Progenitor cell of endocrine pancreas (in vitro differentiated cells): ENCODE measurements at places on chromosomes 1 and 21.
A peak's percentile ranks its signal among the peaks of the same experiment; 100 is the strongest.

GRCh38 chr1:160777486-160778089 lies 18.4 kb upstream of the LY9 start:
- H3K27me3 ChIP-seq: peaks cover 6% of the 10 kb centered on the region
- peaks cover 19% of the 10 kb centered on the region for H3K4me1 ChIP-seq
- no peaks in the 10 kb centered on the region for H3K36me3 ChIP-seq

- peaks cover 2% of the 10 kb centered on the region for H3K27me3 ChIP-seq
- H3K4me1 ChIP-seq: no peaks in the 10 kb centered on the region
- no peak overlapping the region for H3K27ac ChIP-seq
- no peak for DNase-seq
- peaks cover 7% of the 10 kb centered on the region for H3K36me3 ChIP-seq
These were observed 18.9 kb downstream of the FAAH start for GRCh38 chr1:46412893-46413595.

GRCh38 chr1:35708441-35708921 lies 10.2 kb downstream of the C1orf216 start:
- peaks cover 15% of the 10 kb centered on the region for H3K27me3 ChIP-seq
- H3K4me1 ChIP-seq: peaks cover 12% of the 10 kb centered on the region
- peak overlapping the region; percentile 81 for H3K4me3 ChIP-seq
- DNase-seq: peak; percentile 29
- H3K36me3 ChIP-seq: no peaks in the 10 kb centered on the region

- DNase-seq: no peak
- no peak overlapping the region for H3K27ac ChIP-seq
- peaks cover 18% of the 10 kb centered on the region for H3K4me1 ChIP-seq
- no peaks in the 10 kb centered on the region for H3K36me3 ChIP-seq
- no peak overlapping the region for H3K4me3 ChIP-seq
- H3K27me3 ChIP-seq: peaks cover 39% of the 10 kb centered on the region
These were observed 125.9 kb downstream of the RIPK4 start for GRCh38 chr21:41640748-41641509.

GRCh38 chr1:173507205-173507846 lies 30.2 kb downstream of the PRDX6 start:
- H3K27me3 ChIP-seq: no peaks in the 10 kb centered on the region
- H3K4me3 ChIP-seq: peak overlapping the region; percentile 19
- no peaks in the 10 kb centered on the region for H3K36me3 ChIP-seq
- peak overlapping the region; percentile 92 for H3K27ac ChIP-seq

DNA sequence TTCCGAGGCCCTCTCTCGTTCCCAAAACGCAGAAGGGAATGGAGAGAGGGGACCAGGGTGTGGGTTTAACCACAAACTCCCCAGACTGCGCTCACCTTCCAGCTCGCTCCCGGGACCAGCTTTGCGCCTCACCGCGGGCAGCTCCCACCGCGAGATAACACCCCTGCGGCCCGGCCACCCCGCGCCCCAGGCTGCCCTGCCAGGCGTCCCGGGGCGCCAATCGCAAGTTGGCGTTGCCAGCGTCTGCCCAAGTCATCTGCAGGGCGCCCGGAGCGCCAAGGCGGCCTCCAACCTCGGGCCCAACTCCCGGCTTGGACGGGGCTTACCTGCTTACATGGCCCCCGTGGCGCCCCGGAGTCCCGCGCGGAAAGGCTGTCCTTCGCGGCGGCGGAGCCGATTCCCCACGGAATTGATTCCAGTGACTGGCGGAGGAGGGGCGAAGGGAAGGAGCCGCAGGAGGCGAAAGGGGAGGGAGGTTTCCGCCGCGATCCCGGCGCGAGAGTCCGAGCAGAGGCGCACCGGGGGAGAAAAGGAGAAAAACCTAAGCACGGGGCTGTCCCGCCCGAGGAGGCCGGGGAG lies 456 bp downstream of the PTPN14 start:
- peak; percentile 57 for DNase-seq
- H3K27ac ChIP-seq: peak overlapping the region; percentile 99
- no peaks in the 10 kb centered on the region for H3K36me3 ChIP-seq
- peaks cover 39% of the 10 kb centered on the region for H3K4me1 ChIP-seq
- peak overlapping the region; percentile 84 for H3K4me3 ChIP-seq
- H3K27me3 ChIP-seq: no peaks in the 10 kb centered on the region

GRCh38 chr1:156772728-156773497 lies 5.6 kb downstream of the PRCC start:
- peaks cover 14% of the 10 kb centered on the region for H3K36me3 ChIP-seq
- peak overlapping the region; percentile 5 for H3K4me3 ChIP-seq
- no peaks in the 10 kb centered on the region for H3K27me3 ChIP-seq
- H3K27ac ChIP-seq: peak overlapping the region; percentile 9
- H3K4me1 ChIP-seq: peaks cover 45% of the 10 kb centered on the region

GRCh38 chr21:21039624-21040170 lies 41.5 kb downstream of the NCAM2 start:
- H3K27ac ChIP-seq: no peak overlapping the region

DNA sequence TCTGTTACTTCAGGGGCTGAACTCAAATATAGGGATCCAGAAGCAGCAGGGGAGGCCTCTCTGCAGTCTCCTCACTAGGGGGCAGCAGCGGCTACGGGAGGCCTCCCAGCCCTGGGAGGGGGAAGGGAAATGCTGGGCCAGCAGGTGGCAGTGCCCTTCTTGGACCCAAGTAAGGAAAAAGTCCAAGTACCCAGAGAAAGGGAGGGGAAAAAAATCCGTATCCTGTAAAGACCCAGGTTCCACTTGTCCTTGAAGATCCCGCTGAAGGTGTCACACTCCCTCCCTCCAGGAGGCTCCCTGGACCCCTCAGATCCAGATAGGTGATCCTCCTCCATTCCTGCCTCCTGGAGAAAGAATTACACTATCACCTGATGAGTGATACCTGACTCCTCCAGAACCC lies 14.1 kb upstream of the NUAK2 start:
- peak; percentile 82 for DNase-seq
- H3K4me1 ChIP-seq: no peaks in the 10 kb centered on the region
- peaks cover 56% of the 10 kb centered on the region for H3K27me3 ChIP-seq
- H3K36me3 ChIP-seq: no peaks in the 10 kb centered on the region

GRCh38 chr1:5865774-5866173 lies 126.5 kb downstream of the NPHP4 start:
- peaks cover 10% of the 10 kb centered on the region for H3K36me3 ChIP-seq
- no peak for DNase-seq
- no peaks in the 10 kb centered on the region for H3K27me3 ChIP-seq
- no peak overlapping the region for H3K27ac ChIP-seq
- no peaks in the 10 kb centered on the region for H3K4me1 ChIP-seq

- no peak overlapping the region for H3K27ac ChIP-seq
- no peaks in the 10 kb centered on the region for H3K4me1 ChIP-seq
- no peak overlapping the region for H3K4me3 ChIP-seq
These were observed 27.3 kb downstream of the JMJD4 start for GRCh38 chr1:227707846-227708245.

DNA sequence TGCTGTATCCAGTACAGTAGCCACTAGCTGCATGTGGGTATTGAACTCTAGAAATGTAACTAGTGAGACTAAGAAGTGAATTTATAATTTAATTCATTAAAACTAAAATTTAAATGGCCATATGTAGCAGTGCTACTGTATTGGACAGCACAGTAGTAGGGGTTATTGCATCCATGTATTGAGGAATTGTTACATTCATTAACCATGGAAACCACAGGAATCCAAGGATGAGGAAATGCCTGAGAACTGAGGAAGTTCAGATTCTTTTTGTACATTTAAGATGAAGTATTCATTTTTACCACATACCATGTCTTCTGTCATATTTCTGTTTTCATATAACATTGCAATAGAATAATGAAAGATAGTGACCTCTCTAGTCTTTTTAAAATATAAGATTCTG lies 2.6 kb downstream of the MTF2 start:
- H3K27ac ChIP-seq: no peak overlapping the region
- peaks cover 10% of the 10 kb centered on the region for H3K4me1 ChIP-seq
- no peak for DNase-seq
- H3K27me3 ChIP-seq: no peaks in the 10 kb centered on the region

- H3K4me3 ChIP-seq: no peak overlapping the region
- DNase-seq: no peak
- H3K27me3 ChIP-seq: peaks cover 3% of the 10 kb centered on the region
- H3K36me3 ChIP-seq: peaks cover 3% of the 10 kb centered on the region
These were observed 31.0 kb upstream of the IL19 start for GRCh38 chr1:206739411-206740076.

DNA sequence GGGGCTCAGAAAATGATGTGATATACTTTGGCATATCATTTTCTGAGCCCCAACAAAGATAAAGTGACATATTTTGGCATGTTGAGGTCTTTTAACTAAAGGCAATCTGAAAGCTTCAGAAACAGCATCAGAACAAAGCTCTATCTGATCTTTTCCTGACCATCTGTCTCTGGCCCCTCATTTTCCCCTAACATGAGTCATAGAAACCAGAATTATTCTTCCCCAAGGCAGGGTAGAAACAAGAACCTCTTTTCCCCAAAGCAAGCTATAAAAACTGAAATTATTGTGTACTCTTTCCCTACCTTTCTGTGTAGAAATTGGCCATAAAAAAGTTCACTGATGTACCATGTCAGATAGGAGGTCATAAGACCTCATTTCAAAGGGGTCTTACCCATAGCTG lies 48.7 kb upstream of the PLA2G4A start:
- no peak overlapping the region for H3K4me3 ChIP-seq
- H3K4me1 ChIP-seq: no peaks in the 10 kb centered on the region
- H3K36me3 ChIP-seq: no peaks in the 10 kb centered on the region
- no peak overlapping the region for H3K27ac ChIP-seq

DNA sequence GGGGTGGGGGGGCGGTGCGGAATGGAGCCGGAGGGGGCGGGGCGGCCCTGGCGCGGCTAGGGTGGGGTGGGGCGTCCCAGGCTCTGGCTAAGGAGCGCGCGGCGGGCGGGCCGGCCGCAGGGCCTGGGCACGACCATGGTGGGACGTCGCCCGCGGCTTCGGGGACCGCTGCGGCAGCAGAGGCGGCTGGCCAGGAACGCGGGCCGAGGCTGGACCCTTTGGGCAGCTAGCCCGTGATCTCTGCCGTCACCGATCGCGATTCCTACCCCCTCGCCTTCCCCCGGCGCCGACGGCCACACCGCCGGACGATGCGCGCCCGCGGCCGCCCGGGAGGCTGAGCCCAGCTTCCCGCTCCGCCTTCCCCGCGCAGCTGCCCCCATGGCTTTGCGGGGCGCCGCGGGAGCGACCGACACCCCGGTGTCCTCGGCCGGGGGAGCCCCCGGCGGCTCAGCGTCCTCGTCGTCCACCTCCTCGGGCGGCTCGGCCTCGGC lies at the start of gene MAP3K21:
Gene MAP3K21, plus strand, starts transcription at position 74 of the 491 bp plus-strand sequence. Its CDS starts 305 bp downstream, at position 379.
- H3K36me3 ChIP-seq: no peaks in the 10 kb centered on the region
- peak; percentile 34 for DNase-seq
- H3K4me1 ChIP-seq: peaks cover 25% of the 10 kb centered on the region
- peak within 1 kb of the TSS; percentile 11 for H3K27ac ChIP-seq

DNA sequence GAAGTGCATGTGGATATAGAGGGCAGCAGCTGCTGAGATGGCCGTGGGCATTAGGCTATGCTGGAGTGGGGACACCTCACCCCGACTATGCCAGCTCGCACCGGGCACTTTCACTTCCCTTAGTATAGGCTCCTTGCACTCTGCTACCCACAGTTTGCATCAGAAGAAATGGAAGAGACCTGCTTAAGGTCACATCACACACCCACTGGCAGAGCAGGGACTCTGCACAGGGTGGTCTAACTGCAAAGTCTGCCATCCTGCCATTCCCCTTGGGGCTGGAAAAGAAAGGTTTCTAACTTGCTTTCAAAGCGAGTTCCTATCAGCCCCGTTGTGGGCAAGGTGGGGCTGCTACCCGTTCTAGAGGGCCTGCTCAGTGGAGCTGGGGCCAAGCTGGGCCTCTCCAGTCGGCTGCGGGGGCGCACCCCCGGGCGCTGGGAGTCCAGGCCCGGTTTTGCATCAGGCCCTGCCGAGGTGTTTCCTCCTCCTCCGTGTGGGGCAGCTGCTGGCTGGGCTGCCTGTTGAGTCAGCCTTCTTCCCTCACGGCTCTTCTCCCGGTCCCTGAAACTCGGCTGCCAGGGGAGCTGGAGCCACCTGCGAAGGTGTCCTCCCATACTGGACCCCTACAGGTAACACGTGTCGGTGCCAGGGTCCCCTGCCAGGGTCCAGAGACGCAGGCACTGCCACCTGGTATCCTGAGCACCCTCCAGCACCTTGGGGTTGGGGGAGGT lies at the start of gene SYTL1:
Gene SYTL1, plus strand, starts transcription at position 498 of the 728 bp plus-strand sequence. CDS start 3,313 bp downstream, outside the sequence.
- H3K36me3 ChIP-seq: peaks cover 4% of the 10 kb centered on the region
- H3K4me1 ChIP-seq: peaks cover 14% of the 10 kb centered on the region
- H3K27ac ChIP-seq: peak within 1 kb of the TSS; percentile 33
- H3K4me3 ChIP-seq: peak within 1 kb of the TSS; percentile 66
- H3K27me3 ChIP-seq: peaks cover 10% of the 10 kb centered on the region
- DNase-seq: no peak

- DNase-seq: no peak
- no peaks in the 10 kb centered on the region for H3K27me3 ChIP-seq
- H3K27ac ChIP-seq: no peak overlapping the region
- H3K36me3 ChIP-seq: peaks cover 18% of the 10 kb centered on the region
- H3K4me1 ChIP-seq: peaks cover 6% of the 10 kb centered on the region
These were observed 223.1 kb downstream of the RPS6KC1 start for GRCh38 chr1:213274140-213274539.

DNA sequence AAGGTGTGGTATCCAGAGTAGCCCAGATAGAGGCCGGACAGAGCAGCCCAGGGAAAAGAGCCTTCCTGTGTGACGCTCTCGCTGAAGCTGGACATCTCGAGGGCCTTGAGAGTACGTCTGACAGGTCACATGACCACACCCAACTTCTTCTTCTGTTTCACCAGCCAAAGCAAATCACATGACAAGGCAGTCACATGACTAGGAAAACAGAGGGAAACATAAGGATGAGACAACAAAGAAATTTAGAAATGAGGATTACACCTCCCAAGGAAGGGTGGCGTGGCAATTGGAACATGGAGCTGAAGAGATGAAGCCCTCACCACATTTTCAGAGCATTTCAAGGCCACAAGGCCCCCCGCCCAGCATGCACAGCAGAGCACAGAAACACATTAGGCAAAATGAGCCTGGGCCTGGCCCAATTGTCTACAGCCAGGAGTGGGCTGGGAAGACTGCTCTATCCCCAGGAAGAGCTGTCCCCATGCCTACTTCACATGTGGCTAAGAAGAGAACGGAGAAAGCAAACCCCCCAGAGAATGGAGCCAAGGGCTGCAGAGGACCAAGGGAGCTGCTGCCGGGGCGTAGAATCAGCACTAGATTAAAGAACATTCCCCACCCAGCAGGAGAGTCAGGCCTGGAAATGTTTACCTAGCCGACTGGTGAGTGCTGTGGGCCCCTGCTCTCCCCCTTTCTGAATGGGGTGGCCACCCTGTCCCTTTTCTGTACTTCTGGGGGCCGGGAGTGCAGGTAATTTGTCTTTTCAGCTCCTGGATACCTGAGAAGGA lies 305.1 kb downstream of the NPHP4 start:
- no peaks in the 10 kb centered on the region for H3K36me3 ChIP-seq
- H3K4me1 ChIP-seq: peaks cover 9% of the 10 kb centered on the region
- peaks cover 19% of the 10 kb centered on the region for H3K27me3 ChIP-seq
- no peak overlapping the region for H3K4me3 ChIP-seq
- no peak for DNase-seq
- no peak overlapping the region for H3K27ac ChIP-seq

GRCh38 chr1:114026797-114027196 lies 47.5 kb downstream of the OLFML3 start:
- H3K27me3 ChIP-seq: peaks cover 4% of the 10 kb centered on the region
- H3K4me1 ChIP-seq: peaks cover under 1% of the 10 kb centered on the region
- H3K27ac ChIP-seq: no peak overlapping the region
- H3K36me3 ChIP-seq: no peaks in the 10 kb centered on the region
- no peak for DNase-seq
- no peak overlapping the region for H3K4me3 ChIP-seq

- DNase-seq: no peak
- no peak overlapping the region for H3K4me3 ChIP-seq
- no peak overlapping the region for H3K27ac ChIP-seq
- H3K36me3 ChIP-seq: no peaks in the 10 kb centered on the region
These were observed 463.5 kb downstream of the LMO4 start for GRCh38 chr1:87791931-87792740.
